ENCODE measurements at places on chromosomes 1 and 21.

- no peak for DNase-seq
Measured at GRCh38 chr1:85244271-85245061, 15.0 kb downstream of the C1orf52 start.

DNA sequence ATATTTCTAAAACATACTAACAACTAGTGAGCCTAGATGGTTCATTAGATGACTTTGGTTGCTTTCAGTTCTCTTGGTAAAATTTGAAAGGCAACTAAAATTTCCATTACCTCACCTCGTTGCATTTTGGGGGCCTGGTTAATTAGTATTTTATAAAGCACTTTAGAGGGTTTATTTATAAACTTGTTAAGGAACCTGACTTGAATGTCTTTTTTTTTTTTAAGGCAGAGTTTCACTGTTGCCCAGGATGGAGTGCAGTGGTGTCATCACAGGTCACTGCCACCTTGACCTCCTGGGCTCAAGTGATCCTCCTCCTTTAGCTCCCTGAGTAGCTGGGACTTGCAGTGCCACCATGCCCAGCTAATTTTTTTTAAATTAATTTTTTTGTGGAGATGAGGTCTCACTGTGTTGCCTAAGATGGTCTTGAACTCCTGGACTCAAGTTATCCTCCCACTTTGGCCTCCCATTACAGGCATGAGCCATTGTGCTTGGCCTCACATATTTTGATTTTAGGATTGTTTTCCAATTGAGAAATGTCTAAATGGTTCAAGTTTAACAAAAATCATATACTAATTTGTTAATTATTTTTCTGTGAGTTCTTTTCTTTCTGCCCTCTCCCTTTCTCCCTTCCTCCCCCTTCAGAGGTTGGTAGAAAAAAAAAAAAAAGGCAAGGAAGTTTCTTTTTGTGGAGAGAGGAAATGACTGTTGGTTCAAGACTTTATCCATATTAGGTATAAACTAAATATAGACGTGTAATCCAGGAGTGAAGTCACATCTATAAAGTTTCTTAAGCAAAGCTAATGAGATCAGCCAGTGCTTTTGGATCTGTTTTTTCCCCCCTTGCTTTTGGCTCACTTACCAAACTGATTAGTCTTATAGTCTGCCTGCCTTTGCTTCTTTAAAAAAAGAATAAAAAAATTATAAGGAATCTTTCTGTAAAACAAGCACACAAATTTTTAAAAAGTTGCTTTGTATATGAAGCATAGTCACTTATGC, 24.7 kb downstream of the CLIC4 start:
- no peak for DNase-seq

DNA sequence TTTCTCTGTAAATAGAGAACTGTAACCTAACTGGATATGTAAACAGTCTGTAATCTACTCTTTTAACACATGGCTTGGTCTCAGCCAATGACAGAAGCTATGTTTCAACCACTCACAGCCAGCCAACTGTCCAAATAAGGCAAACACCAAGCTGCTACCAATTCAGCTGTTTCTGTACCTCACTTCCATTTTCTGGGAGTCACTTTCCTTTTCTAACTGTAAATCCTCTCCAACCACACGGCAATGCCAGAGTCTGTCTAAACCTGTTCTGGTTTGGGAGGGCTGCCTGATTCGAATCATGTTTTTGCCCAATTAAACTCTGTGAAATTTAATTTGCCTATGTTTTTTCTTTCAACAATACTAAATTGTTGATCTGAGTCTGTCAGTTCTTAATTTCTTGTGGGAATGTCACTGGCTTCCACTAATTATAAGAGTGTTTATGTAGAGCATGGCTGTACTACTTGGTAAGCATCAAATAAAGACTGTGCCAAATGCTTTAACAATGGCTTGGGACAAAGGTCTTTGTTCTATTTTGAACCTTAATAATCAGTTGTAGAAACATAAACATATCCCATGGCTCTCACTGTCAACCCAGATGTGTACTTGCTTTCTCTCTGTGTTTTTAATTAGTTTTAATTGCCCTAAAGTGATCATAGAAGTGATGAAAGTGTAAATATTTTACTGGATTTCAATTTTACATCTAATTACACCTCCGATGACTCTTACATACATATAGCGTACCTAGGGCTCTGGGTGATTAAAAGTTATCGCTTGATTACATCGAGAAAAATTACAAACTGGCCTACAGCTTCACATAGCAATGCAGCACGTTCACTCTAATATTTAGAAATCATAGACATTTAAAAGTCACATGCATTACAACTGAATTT, 1144.6 kb upstream of the TMPRSS15 start:
- DNase-seq, result no peak

DNA sequence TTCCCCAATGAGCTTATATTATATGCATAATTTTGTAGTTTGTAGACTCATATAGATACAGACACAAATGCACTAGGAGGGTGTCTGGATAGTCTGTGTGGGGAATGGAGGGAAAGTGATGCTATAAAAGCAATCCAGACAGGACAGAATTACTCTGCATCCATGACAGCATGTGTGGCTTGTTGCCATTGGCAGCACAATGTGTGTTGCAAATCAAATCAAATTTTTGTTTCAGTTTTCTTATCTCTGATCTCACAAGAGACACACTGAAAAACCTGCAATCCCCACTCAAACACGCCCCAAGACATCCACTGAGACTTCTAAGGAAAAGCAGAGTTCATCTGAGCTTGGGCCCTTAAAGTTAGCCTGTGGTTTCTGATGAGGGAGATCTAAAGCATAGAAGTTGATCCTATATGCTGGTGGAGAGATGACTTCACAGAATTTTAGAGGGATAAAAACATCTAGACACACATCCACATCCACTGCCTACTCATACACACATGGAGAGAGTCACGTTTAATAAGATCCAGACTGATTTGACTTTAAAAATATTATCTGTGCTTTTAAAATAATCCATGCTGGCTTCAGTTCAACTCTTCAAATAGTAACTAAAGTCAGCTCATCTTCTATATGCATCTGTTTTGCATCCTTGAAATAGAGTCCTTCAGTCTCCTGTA, 313.0 kb upstream of the PLXNA2 start:
- DNase-seq, result no peak

DNA sequence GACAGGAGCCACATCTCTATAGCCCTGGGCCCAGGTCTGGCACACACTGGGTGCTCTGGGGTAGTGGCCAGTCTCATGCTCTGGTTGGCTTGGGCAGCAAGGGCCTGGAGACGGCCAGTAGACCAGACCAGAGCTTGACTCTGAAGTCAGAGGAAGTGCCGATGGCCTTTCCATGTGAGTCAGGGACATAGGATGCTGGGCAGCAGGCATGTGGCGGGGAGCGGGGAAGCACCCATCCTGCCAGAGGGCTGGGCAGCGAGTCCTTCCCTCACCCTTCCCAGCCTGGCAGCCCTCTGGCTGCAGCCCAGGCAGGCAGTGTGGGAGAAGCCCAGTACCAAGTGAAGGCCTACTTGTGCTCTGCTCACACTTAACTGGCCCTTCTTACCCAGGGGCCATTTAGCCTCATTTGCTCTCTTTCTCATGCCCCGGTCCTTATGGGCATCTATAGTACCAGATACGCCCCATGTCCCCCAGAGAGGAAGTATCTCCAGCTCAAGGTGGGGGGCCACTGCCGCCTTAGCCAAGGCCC, 3.3 kb downstream of the GPR153 start:
- DNase-seq, result no peak

DNA sequence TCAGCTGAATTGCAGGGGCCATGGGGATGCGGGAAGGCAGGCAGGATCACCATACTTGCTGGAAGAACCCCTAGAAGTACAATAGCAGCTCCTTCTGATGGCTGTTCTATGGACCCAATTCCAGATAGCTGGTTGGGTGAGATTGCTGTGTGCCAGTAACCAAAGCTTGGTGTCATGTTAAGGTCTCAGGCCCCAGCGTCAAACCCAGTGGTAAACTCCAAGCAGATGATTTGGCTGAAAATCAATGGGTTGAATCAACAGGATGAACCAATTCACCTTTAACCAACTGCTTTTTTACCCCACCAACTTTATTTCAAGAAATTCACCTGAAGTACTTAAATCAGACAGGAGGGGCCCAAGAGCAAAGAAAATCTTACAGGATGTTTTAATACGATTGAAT, 37.8 kb downstream of the C8B start:
- DNase-seq, result no peak
